Stimulated activated naive CD4-positive, alpha-beta T cell (primary cell): ENCODE measurements at places on chromosomes 12 and 14.

DNA sequence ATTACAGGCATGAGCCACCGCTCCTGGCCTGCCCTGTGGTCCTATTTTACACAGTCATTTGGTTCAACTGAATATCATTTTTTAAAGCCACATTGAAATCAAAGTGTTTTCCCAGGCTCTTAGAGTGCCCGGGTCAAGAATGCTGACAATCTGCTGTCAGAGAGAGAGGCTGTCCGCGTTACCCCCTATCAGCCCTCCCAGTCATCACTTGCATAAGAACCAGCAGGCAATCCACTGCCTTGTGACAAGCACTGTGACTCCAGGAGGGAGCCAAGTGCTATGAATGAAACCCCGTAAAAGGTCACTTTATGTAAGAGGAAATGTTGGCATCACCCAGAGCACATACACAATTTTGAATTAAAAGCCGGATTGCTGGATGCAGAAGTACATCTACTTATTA is 13.5 kb downstream of the PHLDA1 start:
- no peak for DNase-seq

DNA sequence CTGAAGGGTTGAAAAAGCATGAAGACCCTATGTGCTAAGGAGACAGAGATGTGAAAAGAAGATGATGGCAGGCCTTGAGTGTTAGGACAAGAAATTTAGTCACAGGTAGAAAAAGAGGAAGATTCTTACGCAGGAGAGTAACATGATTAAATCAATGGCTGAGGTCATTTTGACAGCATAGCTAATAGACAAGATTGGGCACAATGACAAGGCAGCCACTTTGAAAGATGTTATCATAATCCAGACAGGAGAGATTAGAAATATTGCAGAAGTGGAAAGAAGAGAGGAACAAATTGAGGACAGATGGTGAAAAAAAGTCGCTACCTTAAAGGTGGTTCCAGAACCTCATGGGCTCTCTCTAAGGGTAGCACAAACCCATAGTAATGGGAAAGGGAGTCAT is 228.8 kb upstream of the DDHD1 start:
- DNase-seq = no peak

GRCh38 chr14:30958555-30959407 is 66.7 kb upstream of the AP4S1 start:
- no peak for DNase-seq

GRCh38 chr14:87896393-87897380 is 96.3 kb downstream of the GALC start:
- no peak for DNase-seq

- no peak for DNase-seq
Measured at GRCh38 chr12:80222261-80222660, 122.9 kb downstream of the OTOGL start.

DNA sequence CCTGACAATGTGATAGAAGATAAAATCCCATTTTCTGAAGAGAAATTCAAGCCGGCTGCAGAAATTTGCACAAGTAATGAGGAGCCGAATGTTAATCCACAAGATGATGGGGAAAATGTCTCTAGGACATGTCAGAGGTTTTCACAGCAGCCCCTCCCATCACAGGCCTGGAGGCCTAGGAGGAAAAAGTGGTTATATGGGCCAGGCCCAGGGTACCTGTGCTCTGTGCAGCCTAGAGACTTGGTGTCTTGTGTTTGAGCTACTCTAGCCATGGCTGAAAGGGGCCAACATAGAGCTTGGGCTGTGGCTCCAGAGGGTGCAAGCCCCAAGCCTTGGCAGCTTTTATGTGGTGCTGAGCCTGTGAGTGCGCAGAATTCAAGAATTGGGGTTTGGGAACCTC is 7.4 kb downstream of the LACRT start:
- no peak for DNase-seq

GRCh38 chr12:116799955-116800354 is 61.8 kb downstream of the RNFT2 start:
- DNase-seq = no peak
